ENCODE measurements at places on chromosomes 3 and 15.

- no peak for DNase-seq
Observed at GRCh38 chr15:70281261-70281810, 183.6 kb upstream of the TLE3 start.

DNA sequence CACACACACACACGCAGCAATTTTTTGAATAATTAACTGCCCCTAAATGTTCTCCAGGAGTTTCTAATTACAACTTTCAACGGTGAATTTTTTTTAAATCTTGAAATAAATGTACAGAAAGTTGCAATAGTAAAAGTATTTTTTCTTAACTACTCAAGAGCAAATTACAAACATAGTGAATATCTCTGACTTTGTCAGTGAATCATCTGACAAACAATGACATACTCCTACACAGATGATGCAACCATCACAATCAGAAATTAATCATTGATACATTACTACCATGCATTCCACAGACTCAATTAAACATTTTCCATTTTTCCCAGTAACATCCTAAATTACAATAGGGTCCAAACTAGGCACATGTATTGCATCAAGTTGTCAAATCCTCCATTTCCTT, 597.3 kb downstream of the NAALADL2 start:
- no peak for DNase-seq

GRCh38 chr3:194532591-194532990, 45.8 kb upstream of the ATP13A3 start:
- DNase-seq = no peak

DNA sequence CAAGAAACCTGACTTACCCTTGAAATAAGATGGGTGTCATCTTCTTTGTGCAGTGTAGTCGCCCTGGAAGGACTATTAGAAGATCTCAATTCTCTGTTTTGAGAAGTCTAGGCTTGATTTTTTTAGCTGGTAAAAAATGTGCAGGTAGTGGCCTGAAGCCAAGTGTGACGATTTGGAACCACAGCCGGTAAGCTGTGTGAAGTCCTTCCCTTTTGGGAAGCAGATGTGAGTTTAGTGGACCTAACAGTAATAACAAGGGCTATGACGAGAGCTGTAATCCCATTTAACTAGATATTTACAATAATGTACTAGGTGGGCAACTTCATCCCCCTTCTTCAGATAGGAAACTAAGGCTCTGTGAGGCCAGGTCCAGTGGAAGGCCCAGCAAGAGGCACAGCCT, 81.7 kb upstream of the MYZAP start:
- no peak for DNase-seq

- peak; percentile 90 for DNase-seq
Observed at GRCh38 chr3:193805448-193805847, 212.4 kb downstream of the OPA1 start.

GRCh38 chr3:71989165-71989564, 204.2 kb upstream of the PROK2 start:
- DNase-seq = no peak

Data from umbilical cord (tissue), 2 donors.